HS-5 (cell line): ENCODE measurements at places on chromosomes 5 and 9.

GRCh38 chr9:21679432-21679831, 123.0 kb upstream of the MTAP start:
- no peak for DNase-seq

DNA sequence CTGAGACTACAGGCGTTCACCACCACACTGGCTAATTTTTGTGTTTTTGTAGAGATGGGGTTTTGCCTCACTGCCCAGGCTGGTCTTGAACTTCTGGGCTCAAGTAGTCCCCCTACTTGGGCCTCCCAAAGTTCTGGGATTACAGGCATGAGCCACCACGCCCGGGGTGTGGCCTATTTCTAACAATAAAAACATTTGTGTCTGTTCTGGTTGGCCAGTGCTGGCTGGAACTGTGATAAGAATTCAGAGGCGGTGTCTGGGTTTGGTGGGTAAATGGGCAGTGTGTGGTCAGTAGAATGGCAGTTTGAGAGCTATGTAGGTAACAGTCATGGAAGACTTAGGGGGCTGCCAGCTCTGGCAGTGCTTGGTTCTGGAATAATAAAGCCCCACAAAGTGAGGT, 46.9 kb upstream of the SYNPO start:
- no peak for DNase-seq

- DNase-seq: no peak
Observed at GRCh38 chr5:72472666-72473422, 34.4 kb downstream of the ZNF366 start.

DNA sequence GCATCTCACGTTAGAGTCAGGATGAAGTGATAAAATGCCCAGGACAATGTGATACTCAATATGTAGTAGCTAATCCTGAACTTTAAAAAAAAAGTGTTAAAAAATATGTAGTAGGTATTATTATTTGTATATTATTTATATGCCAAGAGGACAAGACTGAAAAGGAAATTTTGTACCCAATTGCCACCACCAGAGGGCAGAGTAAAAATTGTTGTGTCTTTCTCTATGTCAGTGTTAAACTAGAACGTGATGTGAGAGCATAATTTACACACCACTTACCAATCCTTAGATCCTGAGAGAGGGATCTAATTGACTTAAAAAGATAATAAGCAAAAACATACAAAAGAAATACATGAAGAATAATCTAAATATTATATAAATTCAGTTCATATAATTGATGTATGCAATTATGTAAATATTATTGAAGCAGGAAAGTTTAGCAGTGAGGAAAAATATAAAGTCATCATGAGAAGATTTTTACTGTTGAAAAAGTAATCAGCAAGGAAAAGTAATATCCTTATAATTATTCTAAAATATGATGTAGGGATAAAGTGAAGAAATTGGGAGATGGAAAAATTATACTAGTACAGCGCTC, 288.9 kb downstream of the RAB3C start:
- DNase-seq: peak; percentile 3

GRCh38 chr5:78221964-78222451, 72.5 kb downstream of the AP3B1 start:
- DNase-seq: no peak
